Naive thymus-derived CD8-positive, alpha-beta T cell (primary cell): ENCODE measurements at places on chromosomes 16 and 17. TPM values are rescaled to one million over a fixed set of nuclear protein-coding genes. Genes with fewer than 3 reads are reported as not detected.

DNA sequence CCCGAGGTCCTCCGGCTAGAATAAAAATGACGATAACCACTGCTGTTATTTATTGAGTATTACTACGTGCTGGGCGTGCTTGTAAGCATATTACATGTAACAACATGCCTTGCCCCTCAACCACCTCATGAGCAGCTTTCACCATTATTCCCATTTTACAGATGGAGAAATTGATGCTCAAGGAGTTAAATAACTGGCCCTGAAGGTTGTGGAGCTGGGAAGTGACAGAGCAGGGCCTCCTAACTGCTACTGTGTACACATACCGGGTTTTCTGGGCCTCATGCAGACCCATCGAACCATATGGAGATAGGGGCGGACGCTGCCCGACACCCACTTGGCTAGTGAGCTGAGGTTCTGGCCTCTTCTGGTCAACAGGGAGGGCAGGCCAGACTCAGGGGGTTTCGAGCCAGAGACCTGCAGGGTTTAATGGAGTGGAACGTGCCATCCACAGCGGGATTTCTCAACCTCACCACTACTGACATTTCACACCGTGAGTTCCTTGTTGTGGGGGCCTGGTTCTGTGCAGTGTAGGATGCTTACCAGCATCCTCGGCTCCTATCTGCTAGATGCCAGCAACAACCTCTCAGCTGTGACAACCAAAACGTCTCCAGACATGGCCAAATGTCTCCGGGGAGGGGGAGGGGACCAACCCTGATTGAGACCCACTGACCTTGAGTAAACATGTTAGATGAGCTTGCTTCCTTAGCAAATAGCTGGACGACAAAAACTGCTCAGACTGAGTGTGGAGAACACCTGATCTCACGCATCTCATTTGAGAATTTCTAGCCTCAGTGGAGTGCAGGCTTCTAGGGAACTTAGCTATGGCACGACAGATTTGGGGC is 432.0 kb downstream of the SLC39A11 start:
- peaks cover 5% of the 10 kb centered on the region for H3K36me3 ChIP-seq
- no peak overlapping the region for H3K4me3 ChIP-seq
- H3K27ac ChIP-seq = no peak overlapping the region
- no peaks in the 10 kb centered on the region for H3K27me3 ChIP-seq
- DNase-seq = no peak

DNA sequence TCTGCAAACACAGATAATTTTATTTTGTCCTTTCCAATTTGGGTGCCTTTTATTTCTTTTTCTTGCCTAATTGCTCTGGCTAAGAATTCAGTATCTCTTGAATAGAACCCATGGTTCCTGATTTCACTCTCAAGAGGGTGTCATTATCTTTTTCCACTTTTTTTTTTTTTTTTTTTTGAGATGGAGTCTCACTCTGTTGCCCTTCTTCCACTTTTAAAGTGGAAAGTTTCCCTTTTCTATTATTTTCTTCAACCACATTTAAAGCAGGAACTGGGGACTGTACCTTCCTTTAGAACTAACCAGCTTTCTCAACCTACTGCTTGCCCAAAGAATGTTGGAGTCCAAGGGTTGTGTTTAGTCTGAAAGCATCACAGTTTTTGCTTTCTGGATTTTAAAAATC is 31.1 kb downstream of the SLFN11 start:
- peaks cover 9% of the 10 kb centered on the region for H3K36me3 ChIP-seq
- H3K27ac ChIP-seq = no peak overlapping the region
- peaks cover 23% of the 10 kb centered on the region for H3K4me1 ChIP-seq
- H3K27me3 ChIP-seq = no peaks in the 10 kb centered on the region

DNA sequence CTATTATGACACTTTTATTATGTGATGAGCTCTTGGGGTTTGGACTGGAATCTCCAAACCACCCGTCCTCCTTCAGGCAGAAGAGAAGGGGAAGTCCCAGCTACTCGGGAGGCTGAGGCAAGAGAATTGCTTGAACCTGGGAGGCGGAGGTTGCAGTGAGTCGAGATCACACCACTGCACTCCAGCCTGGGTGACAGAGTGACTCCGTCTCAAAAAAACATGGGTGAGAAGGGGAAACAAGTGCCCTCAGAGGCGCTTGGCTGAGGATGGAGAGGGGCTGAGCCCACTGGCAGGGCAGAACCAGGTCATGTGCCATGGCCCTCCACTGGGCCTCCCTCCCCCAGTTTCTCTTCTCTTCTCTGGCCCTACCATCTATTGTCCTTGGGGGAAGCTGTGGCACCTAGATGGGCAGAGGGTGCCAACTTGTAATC is 120.9 kb upstream of the SMURF2 start:
- no peak for DNase-seq
- H3K4me3 ChIP-seq = no peak overlapping the region
- H3K27ac ChIP-seq = no peak overlapping the region
- H3K4me1 ChIP-seq = peaks cover 20% of the 10 kb centered on the region

Gene CD300A
- 5.9 TPM for total RNA-seq

- DNase-seq = no peak
- no peak overlapping the region for H3K27ac ChIP-seq
- H3K4me3 ChIP-seq = no peak overlapping the region
- H3K27me3 ChIP-seq = no peaks in the 10 kb centered on the region
- peaks cover 5% of the 10 kb centered on the region for H3K4me1 ChIP-seq
Measured at GRCh38 chr17:50440838-50441829, 15.1 kb downstream of the ACSF2 start.

Gene ZNF48
- 14.3 TPM for total RNA-seq

Gene EPX
- total RNA-seq = not detected

- no peaks in the 10 kb centered on the region for H3K36me3 ChIP-seq
- no peak overlapping the region for H3K4me3 ChIP-seq
- H3K27me3 ChIP-seq = no peaks in the 10 kb centered on the region
- H3K27ac ChIP-seq = no peak overlapping the region
Measured at GRCh38 chr16:51306116-51306515, 155.0 kb upstream of the SALL1 start.

Gene WNT9B
- total RNA-seq = not detected

DNA sequence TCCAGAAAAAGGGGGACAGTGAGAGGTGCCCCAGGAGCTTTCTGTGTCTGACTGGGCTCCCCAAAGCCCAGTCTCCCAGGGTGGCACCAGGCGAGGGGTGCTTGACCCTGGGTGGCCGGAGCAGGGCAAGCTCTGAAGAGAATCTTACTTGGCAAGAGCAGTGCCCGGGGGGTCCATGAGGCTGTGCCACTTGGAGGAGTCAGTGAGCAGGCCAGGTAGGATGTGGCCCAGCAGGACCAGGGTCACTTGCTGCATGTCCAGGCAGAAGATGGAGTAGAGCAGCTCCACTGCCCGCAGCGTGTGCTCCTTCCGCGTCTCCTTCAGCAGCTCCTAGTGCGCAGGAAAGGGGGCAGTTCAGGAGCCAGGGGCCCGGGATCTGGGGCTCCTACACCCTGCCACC is 7.3 kb downstream of the CSF3 start:
- H3K4me3 ChIP-seq = no peak overlapping the region
- no peaks in the 10 kb centered on the region for H3K27me3 ChIP-seq
- no peak for DNase-seq
- no peaks in the 10 kb centered on the region for H3K36me3 ChIP-seq

DNA sequence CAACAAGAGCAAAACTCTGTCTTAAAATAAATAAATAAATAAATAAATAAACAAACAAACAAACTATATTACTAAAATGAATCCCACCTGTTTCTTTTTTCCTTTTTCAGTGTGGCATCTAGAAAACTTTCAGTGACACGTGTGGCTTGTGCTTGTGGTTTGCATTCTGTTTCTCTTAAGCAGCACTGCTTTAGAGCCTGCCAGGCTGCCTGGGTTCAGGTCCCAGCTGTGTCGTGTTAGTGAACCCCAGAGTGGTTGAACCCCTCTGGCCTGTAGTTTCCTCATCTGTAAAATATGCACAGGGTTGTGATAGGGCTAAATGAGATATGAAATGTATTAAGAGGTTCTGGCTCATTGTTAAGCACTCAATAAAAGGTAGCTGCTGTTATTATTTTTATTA is 12.1 kb upstream of the EPN3 start:
- H3K27ac ChIP-seq = no peak overlapping the region
- no peaks in the 10 kb centered on the region for H3K27me3 ChIP-seq
- no peaks in the 10 kb centered on the region for H3K36me3 ChIP-seq
- DNase-seq = no peak
- peaks cover 4% of the 10 kb centered on the region for H3K4me1 ChIP-seq

Gene SOX15
- total RNA-seq = 0.93 TPM

Gene KCNG4
- total RNA-seq = not detected

DNA sequence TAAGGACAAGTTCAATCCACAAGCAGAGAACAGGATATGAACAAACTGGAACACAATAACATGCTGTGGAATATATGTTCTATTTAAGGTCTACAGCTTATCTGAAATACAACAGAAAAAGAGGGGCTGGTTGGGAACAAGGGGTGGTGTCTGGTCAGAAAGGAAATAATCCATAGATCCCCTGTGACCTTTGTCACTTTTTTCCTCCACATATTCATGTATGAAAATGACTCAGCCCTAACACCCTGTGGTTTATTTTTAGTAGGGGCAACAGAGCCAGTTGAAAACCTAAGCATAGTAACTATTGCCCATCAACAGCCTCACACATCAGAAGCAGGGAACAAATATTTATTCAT is 12.3 kb upstream of the SPAG9 start:
- no peaks in the 10 kb centered on the region for H3K4me1 ChIP-seq
- H3K27ac ChIP-seq = no peak overlapping the region
- no peak overlapping the region for H3K4me3 ChIP-seq
- no peaks in the 10 kb centered on the region for H3K36me3 ChIP-seq
- no peak for DNase-seq
- H3K27me3 ChIP-seq = peaks cover 2% of the 10 kb centered on the region

Gene C16orf89
- total RNA-seq = not detected
